ENCODE measurements at places on chromosomes 1 and 21.

GRCh38 chr1:234083460-234083859 lies 179.0 kb downstream of the SLC35F3 start:
- DNase-seq = no peak

GRCh38 chr1:160326418-160326817 lies 16.6 kb downstream of the COPA start:
- DNase-seq = peak; percentile 54

- DNase-seq = no peak
Measured at GRCh38 chr21:42578761-42579415, 65.2 kb downstream of the SLC37A1 start.

DNA sequence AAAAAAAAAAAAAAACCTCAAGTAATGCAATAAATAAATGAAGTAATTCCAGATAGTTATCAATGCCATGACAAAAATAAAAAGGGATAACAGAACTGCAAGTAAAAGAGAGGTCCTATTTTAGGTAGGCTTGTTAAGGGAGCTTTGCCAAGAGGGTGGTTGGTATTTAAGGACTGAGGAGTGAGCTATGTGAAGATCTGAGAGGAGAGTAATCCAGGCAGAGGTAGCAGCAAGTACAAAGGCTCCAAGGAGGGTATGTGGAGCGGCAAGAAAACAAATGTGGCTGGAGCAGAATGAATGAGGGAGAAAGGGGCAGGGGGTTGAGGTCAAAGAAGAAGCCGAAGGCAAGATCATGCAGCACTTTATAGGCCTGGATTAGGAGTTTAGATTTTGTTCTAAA lies 59.9 kb upstream of the CDC42BPA start:
- DNase-seq = no peak

- no peak for DNase-seq
Measured at GRCh38 chr1:97128426-97128825, 406.8 kb downstream of the PTBP2 start.

GRCh38 chr1:25003457-25004190 lies 73.5 kb upstream of the RUNX3 start:
- DNase-seq = no peak

DNA sequence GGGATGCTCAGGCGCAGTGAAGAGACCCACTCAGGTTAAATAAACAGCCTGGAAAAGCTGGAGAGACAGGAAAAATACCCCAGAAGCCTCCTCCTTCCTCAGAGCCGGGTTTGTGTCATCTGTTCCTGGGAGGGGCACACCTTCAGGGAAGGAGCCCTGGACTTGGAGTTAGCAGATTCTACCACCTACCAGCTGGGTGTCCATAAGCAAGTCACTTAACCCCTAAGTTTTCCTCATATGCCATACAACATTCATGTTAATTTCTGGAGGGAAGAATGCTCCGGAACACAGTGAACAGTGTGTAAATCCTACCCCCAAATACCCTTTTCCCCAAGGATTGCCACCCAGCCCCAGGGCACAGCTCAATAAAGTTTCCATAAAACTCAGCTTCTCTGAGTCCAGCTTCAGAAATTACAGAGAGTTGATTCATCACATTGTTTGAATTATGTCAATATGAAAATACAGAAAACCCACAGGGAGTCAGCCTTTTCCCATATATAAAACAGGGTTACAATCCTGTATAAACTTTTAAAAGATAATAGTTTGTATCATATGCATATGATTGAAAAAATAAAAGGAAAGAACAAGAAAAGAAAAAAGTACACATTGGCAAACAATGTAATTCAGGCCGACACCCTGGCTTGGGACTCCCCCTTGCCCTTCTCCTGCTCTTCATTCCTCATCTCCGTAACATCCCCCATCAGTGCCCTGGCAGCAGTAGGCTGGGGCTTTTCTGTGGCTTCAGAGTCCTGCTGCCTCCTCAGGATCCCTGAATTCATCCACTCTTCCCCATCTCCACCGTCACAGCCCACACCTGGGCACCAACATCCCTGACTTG lies 291.8 kb upstream of the USP24 start:
- DNase-seq = no peak

GRCh38 chr1:245956225-245956624 lies 550.9 kb downstream of the SMYD3 start:
- DNase-seq = no peak

DNA sequence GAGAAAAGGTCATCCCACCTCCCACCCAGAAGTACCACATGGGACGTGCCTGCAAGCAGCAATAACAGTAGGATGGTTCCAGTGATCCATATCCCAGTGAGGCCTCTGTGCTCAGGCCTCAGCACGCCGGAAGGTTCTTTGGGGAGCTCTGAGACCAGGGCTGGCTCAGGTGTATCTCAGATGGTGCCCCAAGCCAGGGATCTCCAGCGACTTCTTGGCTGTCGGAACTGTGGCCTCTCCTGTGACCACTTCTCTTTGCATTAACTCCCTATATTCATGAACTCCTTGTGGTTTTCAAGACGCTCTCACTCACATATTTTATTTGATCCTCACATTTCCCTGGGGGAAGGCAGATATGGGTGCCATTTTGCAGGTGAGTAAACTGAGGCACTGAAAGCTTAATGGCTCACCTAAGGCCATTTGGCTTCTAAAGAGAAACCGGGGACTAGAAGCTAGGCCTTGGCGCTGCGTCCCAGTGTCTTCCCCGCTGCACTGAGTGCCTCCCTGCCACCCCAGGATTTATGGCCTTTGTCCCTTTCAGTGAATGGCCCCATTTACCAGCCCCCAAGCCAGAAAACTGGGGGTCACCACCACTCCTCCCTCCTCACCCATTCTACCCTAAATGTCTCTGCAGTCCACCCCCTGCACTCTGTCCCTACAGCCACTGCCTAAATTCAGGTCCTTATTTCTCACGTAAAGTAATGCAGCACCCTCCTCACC lies 101.9 kb downstream of the CCDC185 start:
- no peak for DNase-seq

DNA sequence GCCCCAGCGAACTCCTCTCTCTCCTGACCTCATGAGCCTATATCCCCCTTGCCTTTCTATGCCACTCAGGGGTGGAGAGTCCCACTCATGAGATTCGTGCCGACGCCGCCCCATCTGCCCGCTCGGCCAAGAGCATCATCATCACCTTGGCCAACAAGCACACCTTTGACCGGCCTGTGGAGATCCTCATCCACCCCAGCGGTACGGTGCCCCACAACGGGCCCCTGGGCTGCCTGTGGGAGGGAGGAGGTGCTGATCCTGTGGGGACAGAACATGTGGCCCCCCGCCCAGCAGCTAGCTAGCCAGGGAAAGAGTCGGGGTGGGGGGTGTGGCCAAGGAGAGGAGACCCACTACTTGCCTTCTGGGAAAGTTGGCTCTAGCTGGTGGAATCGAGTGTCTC lies 27.8 kb downstream of the VWA5B1 start:
- DNase-seq = no peak

DNA sequence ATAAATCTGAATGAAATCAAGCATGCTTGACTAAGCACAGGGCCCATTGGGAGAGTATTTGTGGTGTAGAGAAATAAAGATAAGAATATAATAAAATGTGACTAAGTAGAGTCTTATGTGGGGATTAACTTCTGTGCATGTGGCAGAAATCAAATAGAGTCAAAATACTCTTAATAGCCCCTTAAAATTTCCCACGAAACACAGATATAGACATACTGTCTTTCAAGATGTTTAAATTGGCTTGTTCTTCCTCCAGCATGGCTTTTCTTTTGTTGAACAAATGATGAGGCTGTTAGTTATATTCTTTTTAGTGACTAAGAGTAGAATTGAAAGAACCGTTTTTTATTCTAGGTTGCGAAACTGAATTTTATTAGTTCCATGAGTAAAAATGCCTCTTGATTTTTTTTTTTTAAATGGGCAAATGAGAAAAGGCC lies 112.3 kb downstream of the RPS6KC1 start:
- DNase-seq = no peak

GRCh38 chr1:169890761-169891538 lies 2.7 kb downstream of the SCYL3 start:
- DNase-seq = no peak

DNA sequence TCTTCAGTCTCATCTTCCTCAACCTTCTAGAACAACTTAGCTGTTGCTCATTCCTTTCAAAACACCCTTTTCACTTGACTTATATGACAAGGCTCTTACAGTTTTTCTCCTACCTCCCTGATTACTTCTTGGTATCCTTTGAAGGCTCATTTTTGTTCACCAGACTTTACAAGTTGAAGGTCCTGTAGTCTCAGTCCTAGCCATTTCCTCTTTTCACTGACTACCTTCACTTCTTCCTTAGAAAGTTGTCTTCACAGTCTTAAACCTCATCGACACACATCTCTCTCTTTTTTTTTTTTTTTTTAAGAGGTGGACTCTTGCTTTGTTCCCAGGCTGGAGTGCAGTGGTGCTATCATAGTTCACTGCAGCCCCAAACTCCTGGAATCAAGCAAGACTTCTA lies 6.6 kb upstream of the TP53BP2 start:
- no peak for DNase-seq

DNA sequence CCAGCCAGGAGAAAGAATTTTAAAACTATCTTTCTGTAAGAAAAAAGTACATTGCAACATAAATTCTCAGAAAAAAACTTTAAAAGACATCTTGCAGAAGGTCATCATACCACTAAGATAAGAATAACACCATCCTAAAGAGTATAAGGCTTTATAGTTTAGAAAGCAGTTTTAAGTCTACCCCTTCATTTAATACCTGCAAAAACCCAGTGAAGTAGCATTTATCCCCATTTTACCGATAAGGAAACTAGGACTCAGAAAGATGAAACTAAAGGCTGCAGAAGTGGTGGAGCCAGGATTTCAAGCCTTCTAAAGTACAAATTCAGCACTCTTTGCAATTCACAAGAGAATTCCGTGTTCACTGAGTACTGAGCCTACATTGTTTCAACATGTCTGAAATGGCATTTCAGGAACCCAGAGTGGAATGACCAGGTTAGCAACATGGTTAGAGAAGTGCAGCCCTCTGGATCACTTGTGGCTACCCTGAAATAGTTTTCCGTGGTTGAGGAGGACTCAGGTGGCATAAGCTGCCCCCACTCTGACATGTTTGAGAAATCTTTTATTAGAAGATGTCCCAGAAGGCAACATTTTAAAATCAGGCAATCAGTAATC lies 6.7 kb downstream of the MYCL start:
- DNase-seq = no peak

GRCh38 chr21:16047904-16048303 lies 318.1 kb downstream of the USP25 start:
- no peak for DNase-seq

DNA sequence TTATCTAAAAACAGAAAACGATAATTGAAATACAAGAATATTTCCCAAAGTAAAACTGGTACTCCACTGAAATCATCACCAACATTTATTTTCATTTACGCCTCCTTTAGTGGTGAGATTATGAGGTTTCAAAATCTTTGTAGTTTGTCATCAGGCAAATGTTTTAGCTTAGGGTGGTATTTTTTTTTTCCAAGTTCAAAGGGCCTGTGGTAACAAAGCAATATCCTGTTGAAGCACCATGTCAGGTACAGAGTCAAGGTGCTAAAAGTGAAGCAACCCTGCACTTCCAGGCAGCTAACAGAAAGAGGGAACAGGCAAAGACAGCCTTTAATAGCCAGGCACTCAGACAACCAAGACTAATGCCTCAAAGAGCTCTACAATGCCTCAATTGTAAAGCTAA lies 89.2 kb downstream of the JAK1 start:
- DNase-seq = no peak

- peak; percentile 81 for DNase-seq
Measured at GRCh38 chr1:23118957-23119792, 49.5 kb downstream of the LUZP1 start.

DNA sequence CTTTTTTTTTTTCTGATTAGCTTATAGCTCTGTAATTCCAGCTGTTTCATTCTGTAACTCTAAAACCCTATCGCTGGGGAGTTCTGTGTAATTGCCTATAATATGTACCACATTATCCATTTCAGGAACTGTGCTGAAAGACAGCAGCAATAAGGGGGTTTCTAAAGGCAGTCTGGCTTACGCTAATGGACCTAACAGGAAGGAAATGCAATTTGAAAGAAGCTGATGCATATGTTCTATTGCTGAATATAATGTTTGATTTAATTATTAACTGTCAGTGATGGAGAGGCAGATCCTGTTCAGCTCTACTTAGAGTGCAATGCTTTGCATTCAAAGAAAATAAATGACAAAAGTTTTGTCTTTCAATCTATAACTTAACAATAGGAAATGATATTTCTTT lies 209.4 kb upstream of the SNX7 start:
- DNase-seq = no peak

- DNase-seq = no peak
Measured at GRCh38 chr1:202072211-202072765, 50.4 kb upstream of the GPR37L1 start.

- DNase-seq = no peak
Measured at GRCh38 chr1:181149326-181150125, 61.0 kb downstream of the IER5 start.

DNA sequence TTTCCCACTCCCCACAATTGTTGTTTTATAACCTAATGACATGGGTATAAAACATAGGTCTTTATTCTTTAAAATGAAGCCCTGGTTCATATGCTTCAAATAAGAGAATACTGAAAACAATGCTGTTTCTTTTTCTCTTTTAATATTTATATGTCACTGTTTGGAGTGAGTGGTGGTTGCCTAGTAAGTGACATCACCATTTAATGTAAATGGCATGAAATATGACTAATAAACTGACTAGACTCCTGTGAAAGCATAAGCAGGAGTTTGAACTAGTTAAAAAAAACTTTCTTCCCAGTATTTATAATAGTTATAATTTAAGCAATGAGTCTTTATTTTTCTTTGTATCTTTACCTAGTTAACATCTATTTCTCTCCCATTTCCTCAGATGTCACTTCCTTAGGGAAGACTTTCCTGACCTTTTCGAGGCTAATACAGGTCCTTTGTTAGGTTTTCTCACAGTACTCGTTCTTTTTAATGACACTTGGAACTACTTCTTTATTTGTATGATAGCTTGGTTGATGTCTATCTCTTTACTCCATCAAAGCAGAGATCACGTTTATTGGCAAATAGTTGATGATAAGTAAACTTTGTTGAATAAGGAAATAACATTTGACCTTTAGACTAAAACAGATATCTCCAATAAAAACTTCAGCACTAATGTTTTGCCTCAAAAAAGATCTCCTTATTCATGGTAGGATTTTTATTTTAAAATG lies 105.4 kb upstream of the PDC start:
- no peak for DNase-seq

DNA sequence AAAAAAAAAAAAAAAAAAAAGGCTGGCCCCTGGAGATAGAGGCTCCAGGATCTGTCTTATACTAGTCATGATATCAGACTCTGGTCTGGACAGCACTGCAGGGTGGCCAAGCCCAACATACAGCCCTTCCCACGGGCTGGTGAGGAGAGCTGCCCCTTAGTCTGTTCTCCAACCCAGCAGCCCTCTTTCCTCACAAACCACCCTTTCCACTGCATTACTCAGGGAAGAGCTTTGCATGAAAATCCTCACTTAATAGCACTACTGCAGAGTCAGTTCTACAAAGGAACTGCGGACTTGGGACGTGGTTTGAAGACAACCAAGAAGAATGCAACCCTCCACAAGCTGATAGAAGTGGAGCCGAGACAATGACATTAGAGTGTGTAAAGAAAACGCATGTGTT lies 5.7 kb downstream of the BCAR3 start:
- no peak for DNase-seq

DNA sequence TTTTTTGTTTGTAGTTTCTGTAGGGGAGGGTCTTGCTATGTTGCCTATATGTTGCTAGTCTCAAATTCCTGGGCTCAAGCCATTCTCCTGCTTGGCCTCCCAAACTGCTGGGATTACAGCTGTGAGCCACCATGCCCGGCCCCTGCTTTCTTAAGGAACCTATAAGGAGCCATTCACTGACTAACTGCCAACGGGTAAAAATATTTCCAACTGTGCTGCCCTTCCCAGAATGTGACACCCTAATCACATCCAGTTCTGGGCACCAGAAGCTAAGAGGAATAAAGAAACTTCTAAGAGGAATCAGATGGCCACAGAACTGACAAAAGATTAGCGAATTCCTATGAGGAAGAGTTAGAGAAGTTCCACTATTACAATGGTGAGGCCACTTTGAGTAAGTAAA lies 6.4 kb downstream of the SYPL2 start:
- DNase-seq = no peak

Measured in hematopoietic multipotent progenitor cell treated with erythropoietin and hydrocortisone succinate and interleukin-3 and kit ligand, for 17 days (in vitro differentiated cells).